ENCODE measurements at places on chromosomes 13 and 19.
A peak's percentile ranks its signal among the peaks of the same experiment; 100 is the strongest.

GRCh38 chr13:83350569-83350968, 531.7 kb downstream of the SLITRK1 start:
- H3K27ac ChIP-seq: no peak overlapping the region
- H3K4me3 ChIP-seq: no peak overlapping the region
- no peaks in the 10 kb centered on the region for H3K4me1 ChIP-seq
- DNase-seq: no peak
- no peaks in the 10 kb centered on the region for H3K27me3 ChIP-seq
- no peaks in the 10 kb centered on the region for H3K36me3 ChIP-seq

DNA sequence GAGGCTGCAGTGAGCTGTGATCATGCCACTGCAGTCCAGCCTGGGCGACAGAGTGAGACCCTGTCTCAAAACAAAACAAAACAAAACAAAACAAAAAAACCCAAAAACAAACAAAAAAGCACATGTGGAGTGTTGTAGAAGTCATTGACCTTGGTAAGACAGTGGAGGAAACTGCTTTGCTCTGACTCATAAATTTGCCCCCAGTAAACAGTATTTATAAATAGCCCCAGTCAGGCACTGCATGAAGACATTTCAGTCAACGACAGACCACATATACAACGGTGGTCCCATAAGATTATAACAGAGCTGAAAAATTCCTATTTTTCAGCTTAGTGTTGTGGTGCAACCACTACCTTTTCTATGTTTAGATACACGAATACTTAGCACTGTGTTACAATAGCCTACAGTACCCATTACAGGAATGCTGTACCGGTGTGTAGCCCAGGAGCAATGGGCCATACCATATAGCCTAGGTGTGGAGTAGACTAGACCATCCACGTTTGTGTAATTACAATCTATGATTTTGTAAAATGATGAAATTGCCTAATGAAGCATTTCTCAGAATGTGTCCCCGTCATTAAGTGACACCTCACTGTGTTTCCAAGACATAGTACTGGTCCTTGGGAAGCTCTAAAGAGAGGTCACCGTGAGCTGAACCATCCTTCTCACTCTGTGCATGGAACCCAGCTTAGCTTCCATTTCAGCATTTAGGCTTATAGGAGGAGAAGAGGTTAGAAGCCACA, 1.1 kb downstream of the ARL11 start:
- H3K27me3 ChIP-seq: no peaks in the 10 kb centered on the region
- no peak for DNase-seq
- no peak overlapping the region for H3K27ac ChIP-seq
- no peaks in the 10 kb centered on the region for H3K4me1 ChIP-seq
- no peaks in the 10 kb centered on the region for H3K36me3 ChIP-seq
- no peak overlapping the region for H3K4me3 ChIP-seq

DNA sequence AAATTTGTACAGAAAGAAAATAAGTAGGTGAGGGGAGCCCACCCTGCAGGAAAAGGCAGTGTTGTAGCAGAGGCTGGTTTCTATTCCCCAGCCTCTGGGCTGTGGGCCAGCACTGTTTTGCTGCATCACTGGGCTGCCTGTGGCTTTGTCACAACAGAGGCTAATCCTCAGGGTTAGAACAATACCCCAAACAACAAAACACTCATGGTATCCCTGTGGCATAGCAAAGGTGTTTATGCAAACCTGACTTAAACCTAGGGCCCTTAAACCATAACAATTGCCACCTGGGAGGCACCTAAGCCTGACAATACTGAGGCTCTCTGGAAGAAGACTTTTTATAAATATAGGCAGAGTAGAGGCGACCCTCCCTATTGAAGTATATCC, 314.7 kb downstream of the OLFM4 start:
- H3K27me3 ChIP-seq: no peaks in the 10 kb centered on the region
- H3K27ac ChIP-seq: no peak overlapping the region
- H3K4me1 ChIP-seq: no peaks in the 10 kb centered on the region
- no peak for DNase-seq

DNA sequence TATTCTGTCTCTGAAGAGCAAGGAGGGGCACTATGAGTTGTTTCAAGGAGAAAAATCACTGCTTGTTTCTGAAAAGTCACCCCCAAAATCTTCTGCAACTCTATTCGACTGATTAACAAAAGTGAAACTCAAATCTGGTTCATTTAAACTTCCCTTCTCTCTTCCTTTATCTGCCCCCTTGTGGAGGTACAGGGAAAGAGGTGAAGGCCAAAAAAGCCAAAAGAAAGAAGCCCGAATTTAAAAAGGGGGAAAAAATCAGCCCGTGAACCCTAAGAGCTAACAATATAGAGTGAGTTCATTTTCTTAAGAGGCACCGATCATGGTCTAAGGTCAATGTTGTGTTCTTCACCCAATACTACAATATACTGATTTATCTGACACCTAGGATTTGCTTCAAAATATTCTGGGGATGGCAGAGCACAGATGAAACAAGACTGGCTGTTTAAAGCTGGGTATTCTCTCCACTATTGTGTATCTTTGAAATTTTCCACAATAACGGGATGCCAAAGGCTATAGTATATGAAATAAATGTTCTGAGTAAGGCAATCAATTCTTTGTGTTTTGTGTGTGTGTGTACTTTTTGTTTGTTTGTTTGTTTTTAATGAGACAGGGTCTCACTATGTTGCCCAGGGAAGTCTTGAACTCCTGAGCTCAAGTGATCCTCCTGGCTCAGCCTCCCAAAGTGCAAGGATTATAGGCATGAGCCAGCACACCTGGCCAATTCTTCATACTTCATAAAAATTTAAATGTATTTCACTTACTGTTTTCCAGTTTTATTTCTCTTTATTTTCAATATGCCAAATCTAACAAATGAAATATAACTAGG, 55.0 kb upstream of the EEF1AKMT1 start:
- DNase-seq: peak; percentile 43
- H3K27ac ChIP-seq: no peak overlapping the region
- no peaks in the 10 kb centered on the region for H3K4me1 ChIP-seq
- no peaks in the 10 kb centered on the region for H3K36me3 ChIP-seq

DNA sequence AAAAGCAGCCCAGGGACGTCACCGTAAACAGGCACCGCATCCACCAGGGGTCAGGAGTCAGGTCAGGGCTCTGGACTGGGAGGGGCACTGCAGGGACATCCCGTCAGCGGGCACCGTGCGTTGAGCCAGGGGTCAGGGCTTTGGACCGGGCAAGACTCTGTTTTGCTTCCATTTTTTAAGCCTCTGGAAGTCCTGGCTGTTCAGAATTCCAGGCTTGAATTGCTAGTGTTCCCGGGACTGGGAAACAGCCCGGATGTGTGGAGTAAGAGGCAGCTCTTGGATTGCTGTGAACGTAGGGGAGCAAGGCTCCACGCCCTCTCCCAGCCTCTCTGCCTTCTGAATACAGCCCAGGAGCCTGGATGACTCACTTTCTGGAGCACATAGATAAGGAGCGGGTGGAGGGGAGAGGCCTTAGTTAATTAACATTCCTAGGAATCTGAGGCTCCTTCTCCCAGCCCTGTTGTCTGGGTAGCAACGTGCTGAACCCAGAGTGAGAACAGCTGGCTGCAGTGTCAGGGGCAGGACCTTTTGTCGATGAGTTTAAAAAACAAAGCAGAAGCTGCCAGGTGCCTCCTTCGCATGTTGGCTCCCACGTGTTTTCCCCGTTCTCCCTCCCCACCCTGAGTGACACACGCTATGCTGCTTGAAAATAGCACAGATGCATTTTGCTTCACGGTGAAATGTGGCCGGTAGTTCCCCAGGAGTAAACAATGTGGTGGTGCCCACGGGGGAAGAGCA, 21.9 kb downstream of the ATP11A start:
- no peak for DNase-seq
- H3K27ac ChIP-seq: no peak overlapping the region
- H3K36me3 ChIP-seq: no peaks in the 10 kb centered on the region
- H3K27me3 ChIP-seq: no peaks in the 10 kb centered on the region

GRCh38 chr13:41459432-41460073, 2.2 kb downstream of the RGCC start:
- no peaks in the 10 kb centered on the region for H3K36me3 ChIP-seq
- H3K27me3 ChIP-seq: no peaks in the 10 kb centered on the region
- no peaks in the 10 kb centered on the region for H3K4me1 ChIP-seq
- no peak overlapping the region for H3K4me3 ChIP-seq
- H3K27ac ChIP-seq: no peak overlapping the region

DNA sequence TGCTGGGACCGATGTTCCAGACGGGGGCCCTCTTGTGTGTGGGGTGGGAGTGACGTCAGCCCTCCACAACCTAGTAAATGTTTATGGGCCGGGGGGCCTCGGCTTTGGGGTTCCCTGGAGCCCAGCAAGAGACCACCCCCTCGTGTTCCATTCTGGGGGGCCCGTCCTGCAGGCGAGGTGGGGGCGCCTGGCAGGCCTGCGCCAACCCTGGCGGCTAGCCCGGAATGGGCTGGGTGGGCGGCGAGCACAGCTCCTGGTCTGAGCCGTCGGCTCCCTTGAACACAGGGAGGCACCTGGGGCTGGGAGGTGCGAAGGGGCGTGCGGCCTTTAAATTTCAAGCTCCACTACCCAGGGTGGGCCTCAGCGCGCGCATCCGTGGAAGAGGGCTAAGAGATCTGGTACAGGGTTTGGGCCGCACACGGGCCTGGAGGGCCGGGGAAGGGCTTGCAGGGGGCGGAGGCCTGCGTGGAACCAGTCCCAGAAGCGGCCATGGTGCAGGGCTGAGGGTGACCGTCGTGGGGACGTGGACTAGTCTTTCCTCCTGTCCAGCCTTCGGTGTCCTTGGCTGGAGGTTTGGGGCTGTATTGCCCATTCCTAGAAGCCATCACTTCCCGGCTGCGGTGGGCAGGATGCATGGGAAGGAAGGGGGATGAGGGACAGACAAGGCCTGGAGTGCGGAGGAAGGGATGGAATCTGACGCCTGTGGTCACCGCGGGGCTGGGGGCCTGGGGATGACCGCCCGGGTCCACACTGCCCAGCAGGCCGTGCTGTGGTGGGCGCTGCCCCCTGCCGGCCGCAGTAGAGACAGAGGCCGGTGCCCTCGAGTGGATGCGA, 11.4 kb downstream of the NDUFA11 start:
- no peak for DNase-seq
- peaks cover 24% of the 10 kb centered on the region for H3K27me3 ChIP-seq
- H3K4me1 ChIP-seq: no peaks in the 10 kb centered on the region

GRCh38 chr19:47305309-47305751, 4.3 kb upstream of the C5AR1 start:
- no peak overlapping the region for H3K4me3 ChIP-seq
- no peaks in the 10 kb centered on the region for H3K36me3 ChIP-seq
- H3K4me1 ChIP-seq: no peaks in the 10 kb centered on the region
- peak; percentile 49 for DNase-seq
- H3K27ac ChIP-seq: no peak overlapping the region

DNA sequence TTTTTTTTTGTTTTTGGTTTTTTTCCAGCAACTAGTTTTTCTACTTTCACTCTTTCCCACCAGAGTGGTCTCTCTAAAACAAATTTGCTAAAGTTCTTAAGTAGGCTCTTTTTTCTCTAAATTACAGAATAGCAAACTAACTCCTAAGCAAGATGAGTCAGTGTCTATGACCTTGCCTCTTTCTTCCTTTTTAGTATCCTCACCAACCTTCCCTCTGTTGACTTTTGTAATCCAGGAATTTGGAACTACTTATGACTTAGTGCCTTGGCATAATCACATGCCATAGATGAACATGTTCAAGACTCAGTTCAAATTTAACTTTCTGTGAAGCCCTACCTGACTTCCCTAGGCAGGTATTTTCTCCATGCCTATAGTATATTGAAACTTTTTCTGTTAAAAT, 32.3 kb upstream of the AKAP11 start:
- H3K4me3 ChIP-seq: no peak overlapping the region
- no peaks in the 10 kb centered on the region for H3K4me1 ChIP-seq
- no peaks in the 10 kb centered on the region for H3K27me3 ChIP-seq
- no peak for DNase-seq
- no peak overlapping the region for H3K27ac ChIP-seq

GRCh38 chr13:96779691-96780090, 214.6 kb downstream of the OXGR1 start:
- no peaks in the 10 kb centered on the region for H3K4me1 ChIP-seq
- no peak overlapping the region for H3K4me3 ChIP-seq
- H3K36me3 ChIP-seq: no peaks in the 10 kb centered on the region
- no peaks in the 10 kb centered on the region for H3K27me3 ChIP-seq
- DNase-seq: no peak

DNA sequence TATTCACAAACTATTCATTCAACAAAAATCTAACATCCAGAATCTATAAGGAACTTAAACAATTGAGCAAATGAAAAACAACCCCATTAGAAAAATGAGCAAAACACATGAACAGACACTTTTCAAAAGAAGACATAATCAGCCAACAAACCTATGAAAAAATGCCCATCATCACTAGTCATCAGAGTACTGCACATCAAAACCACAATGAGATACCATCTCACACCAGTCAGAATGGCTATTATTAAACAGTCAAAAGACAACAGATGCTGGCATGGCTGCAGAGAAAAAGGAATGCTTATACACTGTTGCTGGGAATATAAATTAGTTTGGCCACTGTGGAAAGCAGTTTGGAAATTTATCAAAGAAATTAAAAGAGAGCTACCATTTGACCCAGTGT, 487.6 kb downstream of the GPC6 start:
- peaks cover 5% of the 10 kb centered on the region for H3K4me1 ChIP-seq
- H3K4me3 ChIP-seq: no peak overlapping the region
- no peak overlapping the region for H3K27ac ChIP-seq
- no peaks in the 10 kb centered on the region for H3K27me3 ChIP-seq

DNA sequence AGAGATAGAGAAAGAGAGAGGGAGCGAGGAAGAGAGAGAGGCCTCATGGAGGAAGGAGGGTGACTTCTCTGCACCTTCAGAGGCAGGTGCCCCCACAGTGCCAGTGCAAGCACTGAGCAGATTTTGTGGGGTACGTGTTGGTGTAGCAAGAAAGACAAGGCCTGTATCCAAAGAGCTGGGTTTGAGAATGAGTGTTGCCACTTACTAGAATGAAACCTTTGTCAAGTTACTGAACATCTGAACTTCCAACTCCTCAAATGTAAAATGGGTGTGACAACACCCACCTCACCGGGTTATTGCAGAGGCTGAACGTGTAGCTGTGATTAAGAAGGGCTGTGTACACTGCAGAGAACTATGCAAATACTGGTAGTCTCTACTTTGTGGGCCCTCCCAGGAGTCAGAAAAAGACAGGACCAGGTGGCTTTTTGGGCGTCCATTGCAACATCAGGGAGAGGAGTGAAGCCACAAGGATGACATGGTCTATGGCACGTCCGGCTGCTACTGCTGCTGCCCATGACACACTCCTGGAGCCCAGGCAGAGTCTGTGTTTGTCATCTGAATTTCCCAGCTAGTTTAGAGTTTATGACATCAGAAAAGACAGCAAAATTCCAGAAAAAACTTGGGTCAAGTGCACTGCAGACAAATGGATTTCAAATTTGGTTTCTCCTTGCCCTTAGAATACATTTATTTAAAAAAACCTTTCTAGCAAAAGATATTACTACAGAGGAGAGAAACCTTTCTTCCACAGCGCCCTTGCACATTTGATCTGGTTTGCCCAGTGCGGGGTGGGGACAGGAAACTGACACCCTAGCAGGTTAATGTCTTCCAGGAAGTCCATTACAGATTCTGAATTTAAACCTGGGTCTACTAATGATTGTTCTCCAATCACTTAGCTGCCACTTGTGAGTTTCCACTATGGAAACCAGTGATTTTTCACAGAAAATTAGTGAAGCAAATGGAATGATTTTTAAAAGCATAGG, 54.0 kb upstream of the ATP12A start:
- no peak overlapping the region for H3K4me3 ChIP-seq
- no peak for DNase-seq
- no peaks in the 10 kb centered on the region for H3K36me3 ChIP-seq
- no peaks in the 10 kb centered on the region for H3K4me1 ChIP-seq
- H3K27me3 ChIP-seq: no peaks in the 10 kb centered on the region

All from MM.1S (cell line).